NB4 (cell line): ENCODE measurements at places on chromosomes 2 and 18.

- DNase-seq: no peak
These were observed 144.8 kb downstream of the ATAD2B start for GRCh38 chr2:23782126-23782525.

- DNase-seq: no peak
These were observed 36.2 kb downstream of the FBLN7 start for GRCh38 chr2:112174383-112174782.

- no peak for DNase-seq
These were observed 419.3 kb downstream of the SPAG16 start for GRCh38 chr2:213703406-213704098.

- DNase-seq: peak; percentile 45
These were observed 267.8 kb upstream of the TRIB2 start for GRCh38 chr2:12448846-12449505.

- DNase-seq: no peak
These were observed 5.8 kb upstream of the ACAA2 start for GRCh38 chr18:49819071-49819662.

- DNase-seq: no peak
These were observed 110.3 kb upstream of the ST6GAL2 start for GRCh38 chr2:106996171-106996769.

DNA sequence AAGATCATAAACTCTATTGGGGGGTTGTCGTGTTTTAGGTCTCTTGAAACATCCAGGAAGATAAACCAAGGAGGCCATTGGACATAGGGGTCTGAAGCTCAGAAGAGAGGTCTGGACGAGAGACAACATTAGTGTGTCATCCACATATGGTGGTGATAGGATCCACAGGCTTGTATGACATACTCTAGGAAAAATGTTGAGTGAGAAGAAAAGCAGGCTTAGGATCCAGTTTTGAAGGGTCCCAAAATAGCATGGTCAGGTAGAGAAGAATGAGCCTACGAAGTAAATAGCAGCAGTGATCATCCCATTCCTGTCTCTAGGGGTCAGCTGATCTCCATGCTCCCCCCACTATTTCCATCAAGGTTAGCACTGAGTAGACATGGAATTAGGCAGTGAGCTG lies 166.8 kb downstream of the ANKRD30B start:
- no peak for DNase-seq

GRCh38 chr2:121917143-121917542 lies 161.7 kb downstream of the TSN start:
- no peak for DNase-seq

GRCh38 chr2:64582774-64583340 lies 58.7 kb downstream of the AFTPH start:
- no peak for DNase-seq

- peak; percentile 9 for DNase-seq
These were observed 81.2 kb upstream of the LTBP1 start for GRCh38 chr2:32865399-32866068.

GRCh38 chr2:74096052-74096451 lies 51.7 kb downstream of the BOLA3 start:
- DNase-seq: no peak

- no peak for DNase-seq
These were observed 315.8 kb upstream of the KLHL29 start for GRCh38 chr2:23069156-23069555.

- no peak for DNase-seq
These were observed 20.3 kb upstream of the KCNF1 start for GRCh38 chr2:10891390-10891789.

- DNase-seq: no peak
These were observed 544.0 kb upstream of the FAM98A start for GRCh38 chr2:34143149-34143548.

GRCh38 chr2:54457323-54458023 lies 1.3 kb downstream of the SPTBN1 start:
- peak; percentile 47 for DNase-seq

- no peak for DNase-seq
These were observed 43.6 kb downstream of the KCNG3 start for GRCh38 chr2:42450136-42450535.

DNA sequence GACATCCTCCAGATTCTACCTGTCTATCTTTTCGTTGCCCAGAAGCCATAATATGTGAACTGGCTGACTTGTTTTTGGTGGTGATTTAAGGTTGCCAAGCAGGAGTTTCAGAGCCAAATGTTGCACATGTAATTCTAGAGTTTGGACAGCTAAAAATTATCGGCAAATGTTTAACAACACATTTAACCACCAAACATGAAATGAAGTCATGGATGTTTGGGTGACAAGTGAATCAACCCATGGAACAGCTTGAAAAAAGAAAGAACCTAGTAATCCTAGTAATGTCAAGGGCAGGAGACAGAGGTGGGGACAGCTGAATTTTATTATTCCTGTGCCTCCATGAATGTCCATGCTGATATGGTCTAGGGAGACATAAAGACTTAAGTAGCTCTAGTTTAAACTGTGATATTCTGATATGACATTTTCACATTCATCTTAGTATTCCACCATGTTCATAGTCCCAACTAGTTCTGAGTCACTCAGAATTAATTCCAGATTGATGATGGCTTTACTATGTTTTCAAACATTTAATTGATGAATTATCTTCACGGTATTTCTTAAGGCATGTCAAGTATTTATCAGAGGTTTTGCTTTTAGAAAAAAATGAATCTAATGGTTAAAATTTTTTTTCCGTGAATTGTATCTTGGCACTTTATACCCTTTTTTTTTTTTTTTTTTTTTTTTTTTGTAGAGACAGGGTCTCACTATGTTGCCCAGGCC lies 101.7 kb downstream of the SOCS6 start:
- no peak for DNase-seq

GRCh38 chr2:97654309-97654708 lies 8.4 kb downstream of the COX5B start:
- DNase-seq: no peak

DNA sequence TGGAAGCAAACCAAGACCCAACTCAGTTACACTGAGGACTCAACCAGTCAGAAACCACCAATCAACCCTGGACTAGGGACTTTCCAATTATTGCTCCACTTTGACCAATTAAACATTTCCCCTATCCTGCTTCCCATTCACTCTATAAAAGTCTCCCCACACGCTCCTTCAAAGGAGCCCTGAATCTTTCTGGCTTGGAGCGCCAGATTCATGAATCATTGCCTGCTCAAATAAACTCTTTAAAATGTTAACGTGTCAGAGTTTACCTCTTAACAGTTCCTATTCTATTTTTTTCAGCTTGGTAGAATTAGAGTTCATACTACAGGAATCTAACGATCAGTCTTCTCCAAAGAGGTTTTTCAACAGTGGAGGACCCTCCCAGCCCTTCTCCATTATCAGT lies 20.7 kb upstream of the SULT1C2 start:
- DNase-seq: no peak

DNA sequence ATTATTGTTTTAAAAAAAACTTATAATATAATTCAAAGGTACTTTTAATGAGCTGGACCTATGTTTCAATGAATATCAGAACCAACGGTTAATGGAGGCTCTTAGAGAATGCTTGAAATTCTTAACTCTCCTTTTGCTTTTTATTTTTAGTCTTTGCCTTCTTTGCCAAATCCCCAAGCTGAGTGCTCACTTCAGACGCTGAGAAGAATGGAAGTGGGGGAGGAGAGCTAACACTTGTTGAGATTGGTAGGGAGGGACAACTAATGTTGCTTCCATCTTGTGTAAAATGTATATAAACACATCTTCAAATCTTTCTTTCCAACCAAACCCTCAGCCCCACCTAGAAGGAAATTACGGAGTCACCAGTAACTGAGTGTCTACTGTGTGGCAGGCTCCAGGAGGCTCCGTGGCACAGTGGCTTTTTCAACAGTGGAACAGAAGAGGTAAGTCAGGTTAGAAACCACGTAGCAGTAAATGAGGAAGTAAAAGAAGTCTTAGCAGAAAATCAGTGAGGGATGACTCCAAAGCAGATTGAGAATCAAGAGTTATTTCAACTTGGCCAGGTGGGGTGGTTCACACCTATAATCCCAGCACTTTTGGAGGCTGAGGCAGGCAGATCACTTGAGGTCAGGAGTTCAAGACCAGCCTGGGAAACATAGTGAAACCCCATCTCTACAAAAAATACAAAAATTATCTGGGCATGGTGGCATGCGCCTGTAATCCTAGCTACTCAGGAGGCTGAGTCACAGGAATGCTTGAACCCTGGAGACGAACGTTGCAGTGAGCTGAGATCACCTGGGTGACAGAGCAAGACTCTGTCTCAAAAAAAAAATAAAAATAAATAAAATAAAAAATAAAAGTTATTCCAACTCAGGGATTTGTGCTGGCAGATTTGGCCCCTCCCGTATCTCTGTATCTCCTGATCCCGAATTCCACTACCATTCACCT lies 45.0 kb upstream of the CREB1 start:
- DNase-seq: no peak

DNA sequence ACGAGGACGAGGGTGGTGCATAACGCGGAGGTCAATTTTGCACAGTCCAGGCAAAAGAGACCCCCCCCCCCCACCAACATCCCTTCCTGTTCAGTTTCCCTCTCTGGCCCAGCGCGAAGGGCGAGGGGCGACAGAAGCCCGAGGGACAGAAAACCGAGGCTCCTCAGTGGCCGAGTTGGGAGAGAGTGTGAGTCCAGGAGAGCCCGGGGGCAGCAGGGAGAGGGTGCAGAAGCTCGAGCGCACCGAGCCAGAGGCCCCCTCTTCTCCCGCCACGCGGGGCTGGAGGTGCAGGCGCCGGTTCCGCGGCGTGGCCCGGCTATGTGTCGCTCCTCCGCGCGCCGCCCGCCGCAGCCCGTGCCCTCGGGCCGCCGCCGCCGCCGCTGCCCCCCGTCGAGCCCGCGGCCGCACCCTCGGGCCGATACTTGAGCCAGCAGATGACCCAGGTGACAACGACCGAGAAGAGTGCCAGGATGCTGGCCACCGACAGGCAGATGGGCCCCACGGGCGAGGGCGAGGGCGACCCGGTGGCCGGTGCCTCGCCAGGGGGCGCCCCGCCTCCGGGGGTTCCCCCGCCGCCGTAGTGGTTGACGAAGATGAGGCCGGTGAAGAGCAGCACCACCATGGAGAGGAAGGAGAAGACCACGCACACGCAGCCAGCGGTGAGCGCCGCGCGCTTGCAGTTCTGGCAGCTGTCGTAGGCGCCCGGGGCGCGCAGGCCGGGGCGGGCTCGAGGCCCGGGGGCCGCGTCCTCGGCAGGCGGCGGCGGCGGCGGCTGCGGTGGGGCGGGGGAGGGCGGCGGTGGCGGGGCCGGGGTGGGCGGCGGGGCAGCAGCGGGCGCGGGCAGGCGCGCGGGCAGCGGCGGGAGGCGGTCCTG lies 20.2 kb upstream of the PAX3 start:
- DNase-seq: peak; percentile 85

DNA sequence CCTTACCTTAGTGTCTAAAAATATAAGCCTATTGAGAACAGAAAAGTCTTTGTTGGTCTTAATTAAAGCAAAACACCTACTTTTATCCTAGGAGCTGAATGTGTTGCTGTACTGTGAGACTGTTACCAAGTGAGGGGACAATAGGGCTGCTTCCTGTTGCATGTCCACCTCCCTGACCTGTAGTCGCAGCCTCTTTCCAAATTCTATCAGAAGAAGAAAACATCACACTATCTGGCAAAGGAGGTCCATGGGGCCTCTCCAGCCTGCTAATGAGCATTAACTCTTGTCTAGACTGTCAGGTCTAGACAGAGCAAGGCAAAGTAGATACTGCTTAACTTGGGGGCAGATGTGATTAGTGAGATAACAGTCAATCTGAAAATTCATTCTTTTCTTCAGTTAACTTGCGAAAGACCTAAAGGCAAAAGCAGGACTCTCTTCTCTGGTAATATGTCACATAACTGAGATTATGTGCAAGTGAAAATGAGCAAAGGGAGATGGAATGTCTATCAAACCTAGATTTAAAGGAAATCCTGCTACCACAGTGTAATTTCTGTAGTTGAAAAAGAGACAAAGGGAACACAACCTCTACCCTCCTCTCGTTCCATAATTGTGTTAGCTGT lies 66.9 kb downstream of the CDH20 start:
- DNase-seq: no peak

- peak; percentile 6 for DNase-seq
These were observed 336.2 kb downstream of the ZEB2 start for GRCh38 chr2:144183727-144184126.

DNA sequence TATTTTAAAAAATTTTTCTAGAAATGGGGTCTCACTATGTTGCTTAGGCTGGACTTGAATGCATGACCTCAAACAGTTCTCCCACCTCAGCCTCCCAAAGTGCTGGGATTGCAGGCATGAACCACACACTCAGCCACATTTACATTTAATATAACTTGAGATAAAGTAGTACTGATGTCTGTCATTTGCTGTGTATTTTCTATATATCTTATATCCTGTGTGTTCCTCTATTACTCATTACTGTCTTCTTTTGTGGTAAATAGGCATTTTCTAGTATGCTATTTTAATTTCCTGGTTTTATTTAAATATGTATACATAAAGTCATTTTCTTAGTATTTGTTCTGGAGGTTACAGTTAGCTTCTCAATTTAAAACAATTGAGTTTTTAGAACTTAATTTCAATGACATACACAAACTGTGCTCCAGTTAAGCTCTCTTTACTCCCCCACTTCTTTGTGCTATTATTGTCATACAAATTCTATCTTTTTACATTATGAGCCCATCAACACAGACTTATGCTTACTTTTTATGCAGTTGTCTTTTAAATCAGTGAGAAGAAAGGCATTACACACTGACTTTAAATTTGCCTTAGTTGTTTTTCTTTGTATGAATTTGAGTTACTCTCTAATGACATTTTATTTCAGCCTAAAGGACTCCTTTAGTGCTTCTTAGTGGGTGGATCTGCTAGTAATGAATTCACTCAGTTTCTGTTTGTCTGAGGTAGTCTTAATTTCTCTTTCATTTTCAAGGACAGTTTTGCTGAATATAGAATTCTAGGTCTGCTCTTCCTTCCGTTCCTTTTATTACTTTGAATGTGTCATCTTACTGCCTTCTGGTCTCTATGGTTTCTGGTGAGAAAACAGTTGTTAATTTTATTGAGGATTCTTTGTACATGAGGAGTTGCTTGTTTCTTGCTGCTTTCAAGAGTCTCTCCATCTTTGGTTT lies 6.2 kb upstream of the INPP4A start:
- no peak for DNase-seq

DNA sequence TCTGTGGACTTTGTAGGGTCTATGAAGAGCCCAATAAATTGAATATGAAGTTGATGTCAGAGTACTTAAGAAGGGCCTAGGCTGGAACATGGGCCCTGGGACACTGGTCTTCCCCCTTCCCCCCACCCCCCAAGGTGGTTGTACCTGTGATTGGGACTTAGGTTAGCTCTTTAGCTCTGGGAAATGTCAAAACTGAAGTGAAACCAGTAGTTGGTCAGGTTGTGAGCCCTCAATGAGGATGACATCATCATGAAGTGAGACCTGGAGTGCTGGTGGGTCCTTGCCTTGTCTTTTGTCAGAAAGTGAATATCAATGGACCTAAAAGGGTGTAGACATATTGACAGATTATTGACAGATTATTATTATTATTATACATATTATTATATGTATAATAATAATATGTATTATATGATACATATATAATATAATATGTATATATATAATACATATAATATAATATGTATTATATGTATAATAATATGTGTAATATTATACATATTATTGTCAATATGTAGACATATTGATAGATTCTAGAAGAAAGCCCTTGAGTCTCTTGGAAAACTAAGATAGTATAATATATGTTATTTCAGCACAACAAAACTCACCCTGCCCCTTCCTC lies 5.4 kb downstream of the MARS2 start:
- DNase-seq: peak; percentile 32
